ENCODE measurements at places on chromosomes 2 and 18.

DNA sequence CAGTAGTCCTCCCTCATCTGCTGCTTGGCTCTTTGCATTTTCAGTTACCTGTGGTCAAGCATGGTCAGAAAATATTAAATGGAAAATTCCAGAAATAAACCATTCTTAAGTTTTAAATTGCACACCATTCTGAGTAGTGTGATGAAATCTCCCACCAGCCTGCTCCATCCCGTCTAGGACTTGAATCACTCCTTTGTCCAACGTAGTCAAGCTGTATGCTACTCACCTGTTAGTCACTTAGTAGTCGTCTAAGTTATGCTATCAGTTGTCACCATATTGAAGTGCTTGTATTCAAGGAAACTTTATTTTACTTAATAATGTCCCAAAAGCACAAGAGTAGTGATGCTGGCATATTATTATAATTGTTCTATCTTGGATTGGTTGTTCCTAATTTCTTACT, 172.5 kb downstream of the FIGN start:
- DNase-seq, result no peak

DNA sequence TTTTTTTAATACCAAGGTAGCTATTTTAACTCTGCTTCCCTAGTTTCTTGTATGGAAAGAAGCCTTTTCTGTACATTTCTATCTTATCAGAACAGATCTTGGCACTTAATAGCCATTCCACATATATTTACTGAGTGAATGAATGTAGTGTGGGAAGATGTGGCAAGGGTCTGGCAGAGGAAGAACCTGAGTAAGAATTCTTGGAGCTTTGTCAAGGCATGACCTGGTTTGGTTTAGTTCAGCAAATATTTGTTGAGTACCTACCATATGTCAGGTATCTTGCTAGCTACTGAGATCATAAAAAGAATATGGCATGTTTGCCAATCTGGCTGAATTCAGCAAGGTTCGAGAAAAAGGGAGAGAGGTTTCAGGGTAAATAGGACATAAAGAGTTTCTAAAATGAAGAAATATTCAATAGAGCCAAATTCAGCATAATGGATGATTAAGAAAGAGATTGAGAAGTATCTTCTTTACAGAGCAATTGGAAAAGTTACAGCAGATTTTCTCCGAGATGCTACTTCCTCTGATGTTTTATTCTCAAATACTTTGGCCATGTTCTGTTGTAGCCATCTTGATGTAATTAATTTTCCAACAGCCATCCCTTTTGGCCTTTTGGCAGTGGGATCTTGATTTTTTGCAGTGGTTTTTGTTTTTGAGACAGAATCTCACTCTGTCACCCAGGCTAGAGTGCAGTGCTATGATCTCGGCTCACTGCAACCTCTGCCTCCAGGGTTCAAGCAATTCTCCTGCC, 21.7 kb upstream of the MEP1B start:
- no peak for DNase-seq

DNA sequence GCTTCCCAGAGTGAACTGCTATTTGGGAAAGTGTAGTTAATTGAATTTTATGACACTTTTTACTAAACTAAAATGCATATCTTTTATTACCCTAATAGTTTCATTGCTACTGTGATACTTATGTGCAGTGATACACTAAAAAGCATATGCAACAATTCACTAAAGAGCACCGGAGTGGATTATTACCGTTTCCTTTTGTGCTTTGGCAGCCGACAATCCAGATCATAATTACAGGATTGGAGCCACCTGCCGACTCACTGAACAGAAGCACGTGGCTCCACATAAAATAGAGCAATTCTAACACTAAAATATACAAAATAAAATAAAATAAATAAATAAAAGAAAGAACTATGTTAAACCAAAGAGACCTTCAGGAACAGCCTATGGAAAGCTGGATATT, 583.4 kb downstream of the NRXN1 start:
- no peak for DNase-seq

DNA sequence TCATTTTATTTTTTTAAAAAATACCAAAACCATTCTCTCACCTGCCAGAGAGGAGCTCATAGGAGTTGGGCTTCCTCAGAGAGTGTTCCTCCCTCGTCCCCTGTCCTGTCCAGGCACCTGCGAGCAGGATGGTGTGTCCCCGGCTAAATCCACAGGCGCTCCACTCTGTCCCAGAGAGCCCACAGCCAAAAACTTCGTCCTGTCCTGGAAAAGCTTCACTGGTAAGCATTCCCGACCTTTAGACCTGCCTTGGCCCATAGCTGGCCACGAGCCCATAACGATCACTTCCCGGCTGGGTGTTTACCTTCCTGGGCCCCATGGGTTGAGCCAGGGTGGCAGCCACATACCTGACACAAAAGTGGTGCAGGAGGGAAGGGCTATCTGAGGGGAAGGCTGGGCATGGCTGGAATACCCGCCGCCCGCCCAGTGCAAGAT, at the start of gene NGEF:
Gene NGEF (minus strand): TSS at position 230 of the 435 bp plus-strand sequence. CDS start 38,366 bp downstream, outside the sequence.
- no peak for DNase-seq

DNA sequence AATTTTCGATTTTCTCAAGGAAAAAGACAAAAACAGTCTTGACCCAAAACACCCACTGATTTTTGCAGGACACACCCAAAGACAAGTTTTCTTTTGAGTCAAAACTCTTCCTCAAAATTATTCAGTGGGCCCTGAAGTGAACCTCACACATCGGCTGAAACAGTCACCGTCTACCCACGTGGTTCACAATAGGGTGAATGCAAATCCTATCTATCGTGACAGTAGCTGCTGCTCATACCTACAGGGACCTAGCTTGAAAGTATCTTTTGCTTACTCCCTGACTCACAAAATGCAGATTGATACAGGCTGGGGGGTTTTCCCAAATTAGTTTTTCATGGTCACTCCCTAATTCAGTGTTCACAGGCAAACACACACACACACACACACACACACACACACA, 10.7 kb upstream of the CD226 start:
- DNase-seq, result no peak

- no peak for DNase-seq
These were observed 94.1 kb upstream of the OTOS start for GRCh38 chr2:240234503-240234951.

GRCh38 chr2:36245651-36246050, 109.9 kb upstream of the CRIM1 start:
- DNase-seq, result no peak

- DNase-seq, result no peak
These were observed 5.2 kb upstream of the DNAJB2 start for GRCh38 chr2:219273937-219274336.

GRCh38 chr2:233107831-233108300, 47.7 kb downstream of the INPP5D start:
- no peak for DNase-seq

DNA sequence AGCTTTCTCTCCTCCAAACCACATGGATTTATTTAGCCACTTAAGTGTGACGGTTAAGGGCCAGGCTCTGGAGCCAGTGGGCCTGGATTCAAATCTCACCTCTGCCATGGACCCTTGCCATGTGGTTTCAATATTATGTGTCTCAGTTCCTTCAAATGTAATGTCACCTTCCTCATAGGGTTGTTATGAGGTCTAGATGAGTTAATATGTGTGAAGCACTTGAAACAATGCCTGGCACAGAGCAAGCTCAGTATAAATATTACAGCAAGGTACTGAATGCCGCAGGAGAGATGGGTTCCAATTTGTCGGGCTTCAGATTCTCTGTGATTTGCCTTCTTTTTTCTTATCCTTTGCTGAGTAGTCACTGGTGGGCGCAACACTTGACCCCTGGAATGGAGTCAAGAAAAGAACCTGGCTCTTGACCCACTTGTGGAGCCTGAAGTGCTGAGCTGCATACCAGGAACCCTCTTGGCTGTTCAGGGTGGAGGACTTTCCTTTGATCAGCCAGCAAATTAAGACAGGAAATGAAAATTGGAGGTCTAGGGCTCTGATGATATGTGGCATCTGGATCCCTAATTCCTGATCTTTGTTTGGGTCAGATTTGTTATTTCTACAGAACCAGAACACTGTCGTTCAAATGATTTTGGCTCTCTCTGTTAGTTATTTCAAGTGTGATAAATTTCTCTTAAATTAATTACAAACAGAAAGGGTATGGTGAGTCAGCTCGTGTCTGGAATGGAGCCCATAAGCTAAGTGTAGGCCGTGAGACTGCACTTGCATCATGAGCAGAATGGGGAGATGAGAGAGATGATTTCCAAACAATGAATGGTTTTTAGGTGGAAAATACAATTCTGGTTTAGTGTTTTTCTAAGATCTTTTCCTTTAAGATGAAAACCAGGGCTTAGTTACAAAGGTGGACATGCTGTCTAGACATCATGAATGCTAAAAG, 293.0 kb downstream of the KCNS3 start:
- no peak for DNase-seq

GRCh38 chr2:241025639-241026038, 27.2 kb downstream of the SNED1 start:
- no peak for DNase-seq
